Gastroesophageal sphincter (tissue), 4 donors: ENCODE measurements at places on chromosomes 13 and 19. TPM values are rescaled to one million over a fixed set of nuclear protein-coding genes. Genes with fewer than 3 reads are reported as not detected.

DNA sequence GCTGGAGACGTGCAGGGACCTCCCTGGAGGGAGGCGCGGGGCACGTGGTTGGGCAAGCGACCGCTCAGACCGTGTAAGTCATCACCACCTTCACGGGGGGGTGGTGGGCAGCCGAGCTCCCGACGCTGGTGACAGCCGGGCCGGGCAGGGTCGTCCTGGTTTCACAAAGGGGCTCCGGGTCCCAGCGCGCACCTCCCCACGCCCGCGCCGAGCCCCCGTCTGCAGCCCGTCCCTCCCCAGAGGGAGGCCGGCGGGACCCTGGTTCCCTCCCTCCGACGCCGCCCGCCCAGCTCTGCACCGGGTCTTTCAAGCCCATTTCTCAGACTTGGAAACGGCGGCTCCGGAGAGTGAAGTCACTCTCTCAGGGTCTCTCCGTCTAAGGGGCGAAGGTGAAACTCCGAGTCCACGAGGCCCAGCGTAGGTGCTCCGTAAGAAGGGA, 729 bp upstream of the ARID3A start:
- ATAC-seq: peak; percentile 61

FSTL3 gene
- 151 TPM for total RNA-seq

C19orf53 gene
- total RNA-seq: 124 TPM

GRCh38 chr19:35518313-35518712, 4.9 kb upstream of the DMKN start:
- no peak for ATAC-seq

DNA sequence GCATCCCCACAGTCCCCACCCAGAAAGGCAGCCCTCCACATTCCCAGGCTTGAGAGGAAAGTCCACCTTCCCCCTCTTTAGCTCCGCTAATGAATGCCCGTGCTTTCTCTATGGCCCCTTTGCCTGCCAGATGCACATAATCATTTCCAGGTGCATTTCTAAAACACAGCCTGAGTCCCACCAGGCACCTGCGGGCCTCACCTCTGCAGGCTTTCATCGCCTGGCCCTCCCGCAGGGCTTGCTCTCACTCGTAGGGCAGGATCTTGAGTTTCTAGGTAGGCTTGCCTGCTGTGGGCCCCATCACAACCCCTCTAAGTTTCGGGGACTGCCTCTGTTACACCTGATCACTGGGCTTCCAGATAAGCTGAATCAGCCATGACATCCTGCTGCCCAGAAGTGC, 173.6 kb downstream of the ZNF536 start:
- no peak for ATAC-seq
